ENCODE measurements at places on chromosomes 7 and 10. TPM values are rescaled to one million over a fixed set of nuclear protein-coding genes. Genes with fewer than 3 reads are reported as not detected.

TMEM270 gene
- not detected for total RNA-seq

ZP3 gene
- total RNA-seq = 2.5 TPM

CHN2 gene
- total RNA-seq = under 0.01 TPM

FFAR4 gene
- not detected for total RNA-seq

PDE1C gene
- total RNA-seq = 2.9 TPM

TBATA gene
- not detected for total RNA-seq

KEL gene
- total RNA-seq = under 0.01 TPM

PRRT4 gene
- total RNA-seq = 0.17 TPM

MSRB2 gene
- total RNA-seq = 21.3 TPM
